NCI-H460 (cell line): ENCODE measurements at places on chromosomes 16 and 17. TPM values are rescaled to one million over a fixed set of nuclear protein-coding genes. Genes with fewer than 3 reads are reported as not detected.

- no peak for DNase-seq
These were observed 806 bp downstream of the TBX21 start for GRCh38 chr17:47733674-47734410.

GRCh38 chr17:6137716-6138502, 67.7 kb downstream of the WSCD1 start:
- no peak for DNase-seq

DNA sequence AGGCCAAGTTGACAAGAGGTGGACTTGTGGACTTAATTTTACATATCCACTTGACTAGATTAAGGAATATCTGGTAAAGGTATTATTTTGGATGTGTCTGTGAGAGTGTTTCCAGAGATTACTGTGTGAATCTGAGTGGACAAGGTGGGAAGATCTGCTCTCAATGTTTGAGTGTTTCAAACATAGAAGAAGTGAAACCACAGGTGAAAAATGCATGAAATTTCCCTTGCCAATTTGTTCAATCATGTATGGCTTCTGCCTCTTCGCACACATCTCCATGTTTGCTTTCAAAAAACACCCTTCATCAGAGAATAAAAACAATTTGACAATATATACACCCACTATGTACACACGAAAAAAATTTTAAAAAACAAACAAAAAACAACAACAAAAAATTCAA, 152.7 kb downstream of the SALL1 start:
- no peak for DNase-seq

GRCh38 chr16:66844009-66844341, 239 bp upstream of the CA7 start:
- DNase-seq, result no peak

The PRSS21 gene
- not detected in 2 replicates for total RNA-seq

The SMCR8 gene
- 17.1 and 19.9 TPM in 2 replicates for total RNA-seq
